ENCODE measurements at places on chromosomes 6 and 20.

GRCh38 chr6:2784061-2784460, 18.9 kb downstream of the WRNIP1 start:
- no peak for DNase-seq

- DNase-seq = no peak
Measured at GRCh38 chr6:99422912-99423311, 2.2 kb downstream of the PNISR start.

DNA sequence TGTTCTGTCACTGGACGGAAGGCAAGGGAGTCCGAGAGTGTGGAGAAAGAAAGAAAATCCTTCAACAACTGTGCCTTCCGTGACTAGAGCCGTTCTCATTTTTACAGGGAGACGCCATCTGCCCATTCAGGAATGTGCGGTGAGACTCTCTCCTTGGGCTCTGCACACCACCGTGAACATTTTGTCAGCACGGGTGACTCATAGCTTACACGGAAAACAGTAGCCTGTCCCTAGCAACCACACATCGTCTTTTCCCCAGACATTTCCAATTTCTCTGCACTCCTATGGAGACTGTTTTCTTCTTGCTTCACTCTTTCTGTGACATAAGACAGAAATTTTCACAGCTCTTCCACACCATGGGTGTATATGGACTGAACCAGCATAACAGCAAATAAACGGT, 55.1 kb downstream of the TBXT start:
- no peak for DNase-seq

DNA sequence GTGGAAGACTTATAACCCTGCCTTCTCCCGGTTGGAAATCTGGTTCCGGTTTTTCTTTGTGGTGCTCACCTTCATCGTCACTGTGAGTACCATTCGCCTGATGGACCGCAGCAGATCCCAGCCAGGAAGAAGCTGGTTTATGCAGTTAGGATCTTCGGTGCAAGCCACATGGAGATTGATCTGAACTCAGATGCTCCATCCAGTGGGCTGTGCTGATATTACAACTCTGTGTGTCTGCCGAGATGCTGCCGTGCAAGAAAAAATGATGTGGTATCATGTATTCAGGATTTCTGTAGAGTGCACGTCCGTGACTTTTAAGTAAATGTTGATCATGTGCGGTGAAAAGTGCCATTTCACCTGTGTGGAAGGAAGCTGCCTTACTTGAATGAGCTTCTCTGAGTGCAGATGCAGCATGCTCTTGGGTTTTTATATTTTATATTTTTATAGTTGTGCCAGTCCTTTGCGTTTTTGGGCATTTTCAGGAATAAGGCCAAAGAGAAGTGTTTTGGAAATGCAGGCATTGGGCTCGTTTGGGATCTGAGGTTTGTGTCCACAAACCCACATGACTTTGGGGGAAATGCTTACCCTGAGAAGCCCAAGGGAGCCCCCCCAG, 39.2 kb downstream of the DYNLT1 start:
- DNase-seq = peak; percentile 85

GRCh38 chr20:22407237-22408193, 176.9 kb downstream of the FOXA2 start:
- DNase-seq = no peak

- DNase-seq = no peak
Measured at GRCh38 chr6:90494067-90494780, 92.6 kb downstream of the MAP3K7 start.

DNA sequence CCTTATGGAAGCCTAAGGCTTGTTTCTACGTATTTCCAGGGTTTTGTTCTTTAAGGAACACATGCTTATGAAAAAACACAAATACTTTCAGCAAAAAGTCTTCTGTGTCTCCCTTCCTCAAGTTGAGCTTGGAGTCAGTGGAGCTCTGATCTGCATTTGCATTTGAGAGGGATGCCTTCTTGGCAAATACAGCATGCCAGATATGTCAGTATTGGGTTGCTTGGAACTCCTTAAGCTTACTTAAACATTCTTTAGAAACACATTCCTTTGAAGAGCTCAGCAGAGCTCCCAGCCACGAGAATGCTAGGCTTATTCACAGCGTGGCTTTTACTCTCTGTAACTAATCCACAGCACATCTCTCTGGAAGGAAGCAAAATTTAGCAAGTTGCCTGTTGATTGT, 68.3 kb downstream of the ANKRD6 start:
- DNase-seq = no peak

DNA sequence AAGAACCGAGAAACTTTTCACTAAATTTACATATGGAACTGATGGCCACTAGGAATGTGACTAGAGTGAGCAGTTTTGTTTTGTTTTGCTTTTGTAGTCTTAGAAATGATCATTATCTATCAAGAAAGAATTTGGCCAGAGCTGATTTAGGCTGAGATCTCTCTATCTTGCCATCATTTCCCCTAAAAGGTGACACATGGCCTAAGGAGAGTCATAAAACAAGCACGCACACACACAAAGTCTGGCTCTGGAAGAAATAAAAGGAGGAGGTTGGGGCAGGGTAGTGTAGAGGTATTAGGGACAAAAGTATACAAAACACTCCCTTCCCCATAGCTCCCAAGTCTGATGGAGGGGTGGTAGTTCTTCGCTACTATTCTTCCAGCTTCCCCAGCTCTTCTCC, 56.4 kb downstream of the RIPOR2 start:
- DNase-seq = no peak

DNA sequence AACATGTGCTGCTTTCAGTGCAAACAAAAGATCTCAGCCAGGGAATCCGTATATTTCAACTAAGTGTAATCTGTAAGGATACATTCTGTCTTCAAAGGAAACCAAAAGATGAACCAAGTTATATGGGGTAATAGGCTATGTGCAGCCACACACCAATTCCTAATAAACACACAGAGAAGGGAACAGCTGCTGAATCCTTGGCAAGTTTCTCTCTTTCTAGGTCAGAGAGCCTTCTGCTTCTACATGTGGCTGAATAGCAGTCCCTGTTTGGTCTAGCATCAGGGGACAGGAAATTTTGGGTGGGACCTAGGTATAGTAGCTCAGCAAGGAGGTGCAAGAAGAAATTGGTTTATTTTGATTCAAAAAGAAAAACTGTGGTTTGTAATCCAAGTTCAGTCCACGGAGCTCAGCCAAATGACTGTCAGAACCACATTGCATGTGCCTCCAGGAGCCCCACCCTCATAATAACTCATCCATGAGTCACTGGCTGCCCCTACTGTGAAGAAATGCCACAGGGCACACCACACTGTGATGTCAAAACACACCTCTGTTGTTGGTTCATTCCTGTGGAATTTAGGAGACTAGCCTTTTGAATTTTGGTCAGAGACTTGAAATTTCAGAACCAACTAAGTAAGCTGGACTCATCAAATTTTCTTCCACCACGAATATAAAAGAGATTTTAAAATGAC, 21.1 kb downstream of the SPTLC3 start:
- DNase-seq = no peak

DNA sequence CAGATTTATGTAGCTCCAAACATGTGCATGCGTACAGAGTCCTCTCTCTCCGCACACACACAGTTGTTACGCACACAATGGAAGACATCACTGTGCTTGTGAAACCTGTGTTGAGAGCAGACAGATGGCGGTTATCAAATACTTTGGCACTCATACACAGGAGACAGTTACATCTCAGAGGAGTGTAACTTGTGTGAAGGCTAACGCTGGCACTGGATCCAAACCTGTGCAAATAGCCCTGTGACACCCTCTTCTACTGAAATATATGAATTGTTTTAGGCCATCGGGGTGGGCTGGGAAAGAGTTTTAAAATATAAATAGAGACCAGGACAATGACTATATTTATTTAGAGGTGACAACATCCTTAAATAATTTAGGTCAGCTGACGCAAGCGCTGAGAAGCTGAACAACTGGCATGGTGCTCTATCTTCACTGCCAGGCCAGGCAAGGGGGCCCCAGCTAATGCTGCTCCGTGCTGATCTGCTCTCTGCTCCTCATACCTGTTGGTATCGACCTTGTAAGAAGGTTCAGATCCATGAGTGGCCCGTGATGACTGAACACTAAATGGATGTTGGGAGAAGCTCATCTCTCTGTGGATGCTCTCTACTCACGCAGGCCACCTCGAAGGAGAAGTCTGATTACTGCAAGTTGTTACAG, 69.4 kb downstream of the FOXC1 start:
- DNase-seq = no peak

- no peak for DNase-seq
Measured at GRCh38 chr6:165404296-165404695, 94.9 kb upstream of the C6orf118 start.

GRCh38 chr6:3426927-3427686, 29.7 kb downstream of the SLC22A23 start:
- DNase-seq = no peak

DNA sequence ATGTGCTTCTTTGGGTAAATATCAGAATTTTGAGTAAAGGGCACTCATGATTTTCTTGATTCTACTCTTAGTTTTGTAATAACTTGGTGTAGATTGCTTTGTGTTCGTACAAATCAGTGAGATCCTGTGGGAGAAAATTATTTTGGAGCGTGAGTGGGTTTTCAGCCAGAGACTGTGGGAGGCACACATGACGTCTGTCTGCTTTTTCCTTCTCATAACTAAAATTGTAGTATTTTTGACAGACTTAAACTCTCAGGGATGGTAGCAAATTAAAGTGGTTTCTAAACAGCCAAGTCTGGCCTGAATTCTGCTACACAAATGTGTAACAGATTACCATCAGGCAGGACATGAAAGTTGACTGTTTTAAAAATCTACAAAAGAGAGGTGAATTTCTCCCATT, 222.6 kb downstream of the OTOR start:
- no peak for DNase-seq

- DNase-seq = no peak
Measured at GRCh38 chr6:32615885-32616532, 21.2 kb upstream of the HLA-DQA1 start.

DNA sequence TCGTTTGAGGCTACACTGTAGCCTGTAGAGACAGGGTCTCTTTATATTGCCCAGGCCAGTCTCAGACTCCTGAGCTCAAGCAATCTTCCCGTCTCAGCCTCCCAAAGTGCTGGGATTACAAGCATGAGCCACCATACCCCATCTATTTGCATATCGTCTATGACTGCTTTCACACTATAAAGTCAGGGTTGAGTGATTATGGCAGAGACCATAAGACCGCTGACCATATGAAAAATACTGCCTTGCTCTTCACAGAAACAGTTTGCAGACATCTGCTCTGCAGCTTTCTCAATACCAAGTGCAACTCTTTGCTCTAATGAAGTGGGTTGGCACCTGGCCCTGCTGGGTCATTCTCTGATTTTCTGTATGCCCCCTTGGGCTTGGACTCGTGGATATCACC, 79.5 kb upstream of the PAK5 start:
- peak; percentile 62 for DNase-seq

GRCh38 chr6:13485923-13486562, 1.4 kb downstream of the GFOD1 start:
- DNase-seq = peak; percentile 87

- no peak for DNase-seq
Measured at GRCh38 chr20:51313358-51313827, 229.1 kb downstream of the NFATC2 start.

GRCh38 chr6:6125495-6125894, 118.8 kb upstream of the NRN1 start:
- no peak for DNase-seq

DNA sequence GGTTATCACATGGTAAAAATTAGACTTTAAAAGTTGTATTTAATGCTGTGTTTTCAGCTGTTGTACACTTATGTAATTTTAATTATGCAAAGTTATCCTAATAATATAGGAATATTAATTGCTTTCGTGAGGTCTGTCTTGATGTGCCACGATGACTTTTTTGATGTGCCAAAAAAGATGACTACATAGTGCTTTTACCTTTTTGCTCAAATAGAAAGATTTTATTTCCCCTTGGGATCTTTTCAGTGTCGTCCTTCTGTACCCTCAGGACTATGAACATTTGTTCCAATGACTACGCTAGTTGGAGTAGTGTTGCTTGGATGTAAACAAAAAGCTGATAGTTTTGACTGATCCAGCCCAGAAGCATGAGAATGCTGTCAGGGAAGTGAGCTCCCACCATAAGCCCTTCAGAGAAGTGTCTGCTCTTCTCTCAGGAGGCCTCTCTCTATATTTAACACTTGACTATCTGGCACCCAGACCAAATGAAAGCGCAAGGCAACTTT, 1.2 kb upstream of the CD164 start:
- DNase-seq = no peak

DNA sequence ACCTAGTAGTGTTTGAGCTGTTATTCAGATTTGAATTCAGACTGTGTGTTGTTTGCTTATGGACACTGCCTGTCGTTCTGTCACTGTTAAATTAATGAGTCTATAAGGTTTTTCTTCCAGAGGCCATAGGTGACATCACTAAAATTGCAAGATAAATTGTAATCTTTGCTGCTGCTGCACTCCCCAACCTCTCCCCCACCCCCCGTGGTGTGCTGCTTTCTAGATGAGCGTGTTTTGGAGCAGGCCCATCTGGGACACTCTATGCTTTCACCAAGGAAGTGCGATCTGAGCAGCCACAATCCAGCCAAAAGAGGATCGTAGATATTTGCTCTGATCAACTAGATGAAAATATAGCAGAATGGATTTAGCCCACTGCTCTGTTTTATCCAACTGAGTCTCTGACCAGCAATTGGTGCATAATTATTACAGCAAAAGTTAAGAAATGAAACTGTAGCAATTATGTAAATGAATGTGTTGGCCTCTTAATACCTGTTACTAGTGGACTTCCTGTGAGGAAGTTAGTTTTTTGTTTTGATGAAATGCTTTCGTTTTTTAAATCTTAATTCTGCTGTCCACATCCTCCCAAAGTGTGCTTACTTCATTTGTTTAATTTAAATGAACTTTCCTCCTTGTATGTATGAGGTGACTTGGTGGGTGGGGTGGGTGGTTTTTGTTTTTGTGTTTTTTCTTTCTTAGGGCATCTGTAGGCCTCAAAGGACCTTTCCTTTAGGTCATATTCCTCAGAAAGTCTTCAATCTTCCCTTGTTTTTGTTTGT, 58.1 kb downstream of the RPRD1B start:
- DNase-seq = no peak

- no peak for DNase-seq
Measured at GRCh38 chr6:139977887-139978332, 603.5 kb upstream of the CITED2 start.

DNA sequence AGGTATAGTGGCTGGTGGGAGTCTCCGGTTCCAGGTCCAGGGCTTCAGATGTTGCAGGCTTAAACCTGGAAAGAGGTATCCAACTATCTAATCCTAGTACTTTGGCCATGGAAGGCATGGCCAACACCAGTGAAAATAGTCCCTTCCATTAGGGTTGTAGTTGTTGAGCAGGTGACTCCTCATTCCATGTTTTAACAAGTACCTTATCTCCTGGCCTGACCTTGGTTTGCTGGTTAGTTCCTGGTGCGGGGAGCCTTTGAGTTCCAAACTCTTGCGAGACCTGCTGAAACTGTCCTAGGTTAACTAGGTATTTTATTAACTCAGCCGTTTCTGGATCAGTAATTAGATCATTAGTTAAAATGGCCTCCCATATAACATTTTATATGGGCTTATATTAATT, 165.1 kb upstream of the PROKR2 start:
- no peak for DNase-seq

GRCh38 chr20:17225851-17226409, 910 bp upstream of the PCSK2 start:
- DNase-seq = no peak

- DNase-seq = no peak
Measured at GRCh38 chr6:149239573-149240209, 77.8 kb upstream of the TAB2 start.

GRCh38 chr20:19212821-19213502, 520 bp downstream of the SLC24A3 start:
- peak; percentile 72 for DNase-seq

GRCh38 chr20:23119456-23120216, 33.5 kb upstream of the CD93 start:
- no peak for DNase-seq

GRCh38 chr20:57496592-57496991, 28.3 kb downstream of the CTCFL start:
- DNase-seq = no peak

GRCh38 chr6:16343593-16343992, 105.2 kb downstream of the GMPR start:
- no peak for DNase-seq
